Stimulated activated effector memory CD8-positive, alpha-beta T cell treated with anti-CD3 and anti-CD28 coated beads, Interleukin-12 subunit alpha, Interleukin-12 subunit beta, amount 100 ng/mL, for 72 hours (primary cell): ENCODE measurements at places on chromosomes 13 and 19.

DNA sequence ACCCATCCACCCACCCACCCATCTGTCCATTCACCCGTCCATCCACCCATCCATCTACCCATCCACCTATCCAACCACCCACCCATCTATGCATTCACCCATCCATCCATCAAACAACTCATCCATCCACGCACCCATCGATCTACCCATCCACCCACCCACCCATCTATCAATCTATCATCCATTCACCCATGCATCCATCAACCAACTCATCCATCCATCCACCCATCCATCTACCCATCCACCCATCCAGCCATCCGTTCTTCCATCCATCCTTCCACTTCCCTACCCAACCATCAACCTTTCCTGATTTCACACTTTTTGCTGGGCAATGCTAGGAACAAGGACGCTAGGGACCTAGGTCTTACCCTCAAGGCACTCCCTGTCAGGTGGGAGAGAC is 2.1 kb downstream of the TMEM238 start:
- no peak for DNase-seq

DNA sequence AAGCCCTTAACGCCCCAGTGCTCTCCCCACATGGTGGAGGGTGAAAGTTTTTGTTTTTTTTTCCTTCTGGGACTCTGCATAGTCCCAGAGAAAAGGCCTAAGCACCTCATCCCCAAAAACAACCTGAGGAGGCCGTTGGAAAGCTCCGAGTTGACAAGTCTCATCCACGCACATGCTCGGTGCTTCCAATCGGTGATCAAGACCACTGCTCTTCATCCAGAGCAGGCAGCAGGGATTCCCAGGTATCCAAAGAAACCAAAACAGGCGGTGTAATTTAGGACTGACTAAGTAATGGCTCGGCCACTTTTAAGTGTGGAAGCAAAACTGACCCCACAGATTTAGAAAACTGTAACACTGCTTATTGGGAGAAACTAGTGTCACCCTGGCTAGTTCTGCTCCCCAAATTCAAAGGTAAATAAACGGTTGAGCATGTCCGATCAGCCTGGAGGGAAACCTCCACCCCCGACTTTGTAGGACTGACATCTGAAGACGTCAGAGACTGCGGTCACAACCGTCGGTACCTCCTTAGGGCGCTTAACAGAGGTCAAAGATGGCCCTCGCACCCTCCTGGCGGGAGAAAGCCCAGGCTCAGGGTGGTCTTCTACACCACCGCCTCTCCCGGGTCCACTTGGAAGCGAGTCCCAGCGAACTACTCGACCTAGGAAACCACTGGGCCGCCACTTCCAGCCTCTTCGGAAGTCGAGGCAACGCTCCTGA is 997 bp upstream of the ZNF446 start:
- DNase-seq = no peak

DNA sequence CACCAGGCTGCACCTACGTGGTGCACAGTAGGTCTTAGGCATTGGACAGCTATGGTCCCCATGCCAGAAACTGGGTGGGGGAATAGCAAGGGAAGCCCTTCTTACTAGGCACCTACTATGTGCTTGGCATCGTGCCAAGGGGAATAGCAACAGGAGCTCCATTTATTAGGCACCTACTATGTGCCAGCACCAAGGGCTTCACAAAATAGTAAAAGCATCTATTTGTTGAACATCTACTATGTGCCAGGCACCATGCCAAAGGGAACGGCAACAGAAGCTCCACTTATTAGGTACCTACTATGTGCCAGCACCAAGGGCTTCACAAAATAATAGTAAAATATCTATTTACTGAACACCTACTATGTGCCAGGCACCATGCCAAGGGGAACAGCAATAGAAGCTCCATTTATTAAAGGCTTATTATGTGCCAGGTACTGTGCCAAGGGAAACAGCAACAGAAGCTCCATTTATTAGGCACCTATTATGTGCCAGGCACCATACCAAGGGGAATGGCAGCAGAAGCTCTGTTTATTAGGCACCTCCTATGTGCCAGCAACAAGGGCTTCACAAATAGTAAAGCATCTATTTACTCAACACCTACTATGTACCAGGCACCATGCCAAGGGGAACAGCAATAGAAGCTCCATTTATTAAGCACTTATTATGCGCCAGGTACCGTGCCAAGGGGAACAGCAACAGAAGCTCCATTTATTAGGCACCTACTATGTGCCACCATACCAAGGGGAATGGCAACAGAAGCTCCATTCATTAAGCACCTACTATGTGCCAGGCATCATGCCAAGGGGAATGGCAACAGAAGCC is 108.5 kb downstream of the PTPRS start:
- no peak for DNase-seq

DNA sequence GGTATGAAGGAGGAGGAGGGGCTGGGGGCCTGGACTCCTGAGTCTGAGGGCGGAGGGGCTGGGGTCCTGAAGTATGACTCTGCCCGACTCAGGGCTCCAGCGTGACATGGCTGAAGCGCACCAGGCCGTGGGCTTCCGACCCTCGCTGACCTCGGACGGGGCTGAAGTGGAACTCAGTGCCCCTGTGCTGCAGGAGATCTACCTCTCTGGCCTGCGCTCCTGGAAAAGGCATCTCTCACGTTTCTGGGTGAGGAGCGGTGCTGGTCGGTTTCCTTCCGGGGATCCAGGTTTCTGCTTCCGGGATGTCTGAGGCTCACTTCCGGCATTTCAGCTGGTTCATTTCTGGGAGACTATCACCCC is 1.2 kb downstream of the CPT1C start:
- no peak for DNase-seq

DNA sequence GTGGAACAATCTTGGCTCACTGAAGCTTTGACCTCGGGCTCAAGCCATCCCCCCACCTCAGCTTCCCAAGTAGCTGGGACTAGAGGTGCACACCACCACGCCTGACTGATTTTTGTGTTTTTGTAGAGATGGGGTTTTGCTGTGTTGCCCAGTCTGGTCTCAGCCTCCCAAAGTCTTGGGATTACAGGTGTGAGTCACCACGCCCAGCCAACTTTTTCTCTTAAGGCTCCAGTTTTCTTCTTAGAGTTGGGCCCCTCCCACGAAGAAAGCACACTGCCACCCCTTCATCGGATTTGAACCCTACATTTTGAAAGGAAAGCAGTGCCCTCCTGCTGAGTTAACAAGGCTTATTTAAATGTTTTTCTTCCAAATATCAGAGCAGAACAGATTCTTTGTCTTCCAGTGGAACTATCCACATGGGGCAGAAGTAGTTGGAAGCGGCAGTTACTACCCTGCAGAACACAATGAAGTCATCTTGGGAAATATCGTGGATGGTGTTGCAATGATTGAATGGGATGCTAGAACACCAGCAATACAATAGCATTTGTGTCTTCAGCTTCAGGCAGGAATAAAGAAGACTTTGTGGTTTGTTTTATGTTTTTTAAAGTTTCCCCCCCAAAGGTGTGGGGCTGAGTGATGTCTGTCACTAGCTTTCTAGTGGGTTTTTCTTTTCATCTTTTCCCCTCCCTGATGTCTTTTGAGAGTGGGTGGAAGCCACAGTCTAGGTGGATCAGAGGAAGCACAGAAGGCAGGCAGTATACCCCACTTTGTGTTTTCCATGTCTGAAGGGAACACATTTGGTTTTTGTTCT is 8.9 kb downstream of the ACTN4 start:
- no peak for DNase-seq
